ENCODE measurements at places on chromosomes 4 and X.

- DNase-seq = no peak
These were observed 1.2 kb downstream of the WDR44 start for GRCh38 chrX:118347131-118347530.

GRCh38 chrX:1537031-1537715 lies at the start of gene P2RY8:
Gene P2RY8, minus strand, starts transcription at chrX:1537185. Its CDS starts 70,627 bp downstream, at chrX:1466558.
- DNase-seq = no peak

DNA sequence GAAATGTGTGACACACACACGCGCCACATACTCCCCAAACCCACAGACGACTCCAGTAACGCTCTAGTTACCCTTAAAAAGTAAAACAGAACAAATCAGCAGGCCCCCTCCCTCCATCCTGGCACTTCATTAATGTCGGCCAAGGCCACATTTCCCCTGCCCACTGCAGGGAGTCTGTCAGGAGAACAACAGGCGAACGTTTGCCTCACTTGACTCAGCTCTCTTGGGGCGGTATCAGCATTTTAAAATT lies 671 bp upstream of the FHIP1A start:
- no peak for DNase-seq

DNA sequence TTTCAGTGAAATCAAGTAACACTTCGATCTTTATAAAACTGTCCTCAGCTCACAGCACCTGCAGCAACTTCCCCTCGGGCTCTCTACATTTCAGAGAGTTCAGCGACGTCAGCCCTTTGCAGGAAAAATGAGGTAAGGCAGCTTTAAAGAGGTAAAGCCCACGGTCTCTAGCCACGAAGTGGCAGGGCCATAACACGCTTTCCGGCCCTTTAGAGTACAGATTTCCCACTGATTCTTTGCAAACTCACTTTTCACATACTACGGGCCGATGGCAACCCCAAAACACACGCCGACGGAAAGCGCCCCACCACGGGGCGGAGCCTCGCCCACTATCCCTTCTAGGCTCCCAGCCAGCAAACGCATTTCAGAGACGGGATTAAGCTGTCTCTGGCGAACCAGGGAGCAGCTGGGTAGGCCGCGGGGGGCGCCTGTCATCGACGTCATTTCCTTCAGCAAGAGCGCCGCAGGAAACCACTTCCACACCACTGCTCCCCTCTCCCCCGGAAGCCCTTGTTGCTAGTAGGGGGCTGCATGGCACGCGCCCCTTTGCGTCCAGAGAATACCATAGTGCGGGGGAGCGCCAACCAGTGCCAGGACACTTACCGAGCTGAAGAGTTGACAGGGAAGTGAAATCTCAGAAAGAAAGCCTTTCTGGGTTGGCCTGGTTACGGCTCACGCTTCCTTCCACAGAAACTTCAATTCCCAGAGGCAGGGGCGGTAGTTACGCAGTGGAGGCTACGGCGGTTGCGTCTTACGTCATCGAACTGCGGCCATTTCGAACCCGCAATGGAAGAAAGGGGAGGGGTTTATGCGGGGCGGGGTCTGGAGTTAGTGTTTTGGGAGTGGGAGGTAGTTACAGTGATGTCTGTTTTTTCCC lies at the start of gene TRMT10A:
Gene TRMT10A (minus strand): TSS at position 730 of the 877 bp plus-strand sequence. CDS start 4,701 bp downstream, outside the sequence.
- peak; percentile 72 for DNase-seq

All from NCI-H774 (cell line).